ENCODE measurements at places on chromosomes 1 and 21.

DNA sequence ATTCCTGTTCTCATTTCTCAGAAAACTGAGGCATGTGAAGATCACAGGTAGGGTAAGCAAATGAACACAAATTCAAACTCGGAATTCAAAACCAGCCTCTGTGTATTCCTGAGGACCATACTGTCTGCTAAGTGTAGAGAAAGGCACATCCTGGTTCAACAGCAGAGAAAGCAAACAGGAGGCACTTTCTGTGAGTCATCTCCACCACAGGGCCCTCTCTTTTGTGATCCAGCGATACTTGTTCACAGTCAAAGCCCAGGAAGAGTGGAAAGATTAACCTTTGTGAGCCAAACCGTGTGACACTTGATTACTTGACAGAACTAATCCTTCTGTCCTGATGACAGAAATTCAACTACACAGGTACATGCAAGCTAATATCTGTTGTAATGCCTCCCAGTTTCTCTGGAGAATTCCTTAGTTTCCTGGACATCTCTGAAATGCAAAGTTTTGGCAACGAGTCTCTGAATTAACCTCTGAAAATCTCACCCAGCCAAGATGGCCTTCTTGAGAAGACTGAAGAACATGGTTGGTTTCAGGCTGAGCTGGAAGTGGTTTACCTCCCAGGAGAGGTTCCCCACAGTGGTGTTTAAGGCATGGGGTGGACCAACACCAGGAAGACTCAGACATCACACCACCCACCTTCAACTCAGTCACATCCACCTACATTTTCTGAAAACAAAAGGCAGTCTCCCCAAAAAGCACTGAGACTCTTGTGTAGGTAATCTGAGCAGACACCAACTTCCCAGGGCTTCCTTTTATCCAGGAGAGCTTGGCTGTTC, 98.2 kb upstream of the ERG start:
- DNase-seq: no peak

DNA sequence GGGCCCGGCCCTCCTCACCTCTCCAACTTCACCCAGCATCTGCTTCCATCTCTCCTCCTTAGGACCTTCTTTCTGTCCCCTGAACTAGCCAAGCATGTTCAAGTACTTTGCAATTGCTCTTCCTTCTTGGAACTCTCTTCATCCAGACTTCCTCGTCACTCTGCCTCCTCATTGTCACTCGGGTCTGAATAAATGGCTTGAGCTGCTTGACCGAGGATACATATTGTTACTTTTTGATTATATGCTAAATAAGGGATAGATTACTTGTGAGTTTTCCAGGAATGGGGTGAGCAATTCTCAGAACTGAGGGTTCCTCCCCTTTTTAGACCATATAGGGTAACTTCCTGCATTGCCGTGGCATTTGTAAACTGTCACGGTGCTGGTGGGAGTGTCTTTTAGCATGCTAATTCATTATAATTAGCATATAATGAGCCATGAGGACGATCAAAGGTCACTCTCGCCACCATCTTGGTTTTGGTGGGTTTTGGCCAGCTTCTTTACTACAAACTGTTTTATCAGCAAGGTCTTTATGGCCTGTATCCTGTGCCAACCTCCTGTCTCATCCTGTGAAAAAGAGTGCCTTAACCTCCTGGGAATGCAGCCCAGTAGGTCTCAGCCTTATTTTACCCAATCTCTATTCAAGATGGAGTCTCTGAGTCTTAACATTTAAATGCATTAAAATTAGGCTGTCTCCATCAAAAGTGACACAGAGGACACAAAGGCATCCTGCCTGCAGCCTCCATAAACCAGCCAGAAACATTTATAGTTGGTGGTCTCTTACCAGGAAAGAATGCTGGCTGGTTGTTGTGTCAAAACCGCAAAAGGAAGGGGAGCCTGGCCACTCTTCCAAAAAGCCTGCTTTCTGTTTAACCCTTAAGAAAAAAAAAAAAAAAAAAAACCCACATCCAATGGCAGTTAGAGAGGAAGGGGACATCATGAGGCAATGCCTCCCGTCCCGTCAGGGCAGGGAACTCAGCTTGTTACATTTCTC, 179.3 kb downstream of the KAZN start:
- DNase-seq: no peak

DNA sequence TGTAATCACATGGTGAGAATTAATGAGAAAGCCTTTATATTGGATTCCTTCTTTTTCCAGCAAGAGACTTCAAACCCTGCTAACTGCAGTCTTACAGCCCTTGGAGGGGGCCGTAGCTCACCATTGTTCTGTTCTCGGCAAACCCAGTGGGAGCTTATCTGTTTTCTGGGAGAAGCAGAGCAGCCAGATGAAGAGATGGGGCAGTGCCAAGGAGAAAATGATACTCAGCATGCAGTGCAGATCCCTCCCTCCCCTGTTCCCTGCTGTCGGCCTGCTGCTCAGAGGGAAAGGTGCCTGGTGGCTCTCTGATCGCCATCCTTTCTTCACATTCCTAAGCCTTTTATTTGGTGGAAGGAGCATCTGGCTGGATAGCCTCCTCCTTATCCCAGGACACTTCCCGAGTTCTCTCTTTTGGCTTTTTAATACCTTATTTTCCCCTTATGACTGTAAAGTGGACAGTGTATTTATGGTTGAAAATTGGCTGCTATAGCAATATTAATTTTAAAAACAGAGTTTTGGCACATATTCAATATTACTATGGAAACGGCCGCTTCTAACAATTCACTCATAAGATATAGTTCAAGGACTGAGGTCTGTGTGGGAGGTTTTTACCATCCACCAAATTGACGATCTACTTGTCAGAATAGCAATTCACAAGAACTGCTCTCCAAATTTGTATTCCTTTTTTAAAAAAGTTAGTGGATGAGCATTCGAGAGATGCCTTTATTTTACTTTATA, 203.4 kb downstream of the CRB1 start:
- no peak for DNase-seq

DNA sequence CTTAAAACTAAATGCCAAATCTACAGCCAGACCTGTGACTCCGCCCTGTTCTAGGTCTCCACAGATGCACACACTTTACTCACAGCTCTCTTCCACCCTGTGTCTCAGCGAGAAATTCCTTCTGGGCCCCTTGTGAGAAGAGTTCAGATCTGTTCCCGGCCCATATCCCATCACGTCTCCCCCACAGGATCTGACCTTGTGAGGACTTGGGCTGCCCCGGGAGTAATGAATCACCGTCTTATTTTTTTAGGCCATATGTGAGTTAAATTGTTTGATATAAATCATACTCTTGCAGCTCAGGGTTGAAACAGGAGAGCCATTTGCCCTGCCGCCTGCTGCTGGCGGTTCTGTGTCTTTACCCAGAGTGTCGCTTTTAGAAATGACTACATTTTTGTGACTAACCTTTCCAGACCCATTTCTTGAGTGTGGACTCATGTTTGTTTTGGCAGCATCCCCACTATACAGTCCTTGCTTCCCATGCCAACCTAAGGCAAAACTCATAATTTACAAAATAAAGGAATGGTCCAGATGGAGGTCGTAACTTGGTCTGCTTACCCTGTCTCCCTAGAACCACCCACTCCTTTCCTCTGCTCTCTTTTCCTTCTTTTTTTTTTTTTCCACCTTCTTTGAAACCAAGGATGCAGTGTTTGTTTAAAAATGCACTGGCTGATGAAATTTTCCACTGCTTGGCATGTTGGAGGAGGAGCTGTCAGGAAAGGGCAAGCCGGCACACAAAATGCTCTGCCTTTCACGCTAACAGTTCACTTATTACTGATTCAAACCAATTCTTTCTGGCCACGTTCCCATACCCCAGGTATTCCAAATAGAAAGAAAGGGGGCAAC, 98.0 kb upstream of the C1orf105 start:
- no peak for DNase-seq

GRCh38 chr1:217311766-217312165, 319.1 kb downstream of the GPATCH2 start:
- DNase-seq: no peak

DNA sequence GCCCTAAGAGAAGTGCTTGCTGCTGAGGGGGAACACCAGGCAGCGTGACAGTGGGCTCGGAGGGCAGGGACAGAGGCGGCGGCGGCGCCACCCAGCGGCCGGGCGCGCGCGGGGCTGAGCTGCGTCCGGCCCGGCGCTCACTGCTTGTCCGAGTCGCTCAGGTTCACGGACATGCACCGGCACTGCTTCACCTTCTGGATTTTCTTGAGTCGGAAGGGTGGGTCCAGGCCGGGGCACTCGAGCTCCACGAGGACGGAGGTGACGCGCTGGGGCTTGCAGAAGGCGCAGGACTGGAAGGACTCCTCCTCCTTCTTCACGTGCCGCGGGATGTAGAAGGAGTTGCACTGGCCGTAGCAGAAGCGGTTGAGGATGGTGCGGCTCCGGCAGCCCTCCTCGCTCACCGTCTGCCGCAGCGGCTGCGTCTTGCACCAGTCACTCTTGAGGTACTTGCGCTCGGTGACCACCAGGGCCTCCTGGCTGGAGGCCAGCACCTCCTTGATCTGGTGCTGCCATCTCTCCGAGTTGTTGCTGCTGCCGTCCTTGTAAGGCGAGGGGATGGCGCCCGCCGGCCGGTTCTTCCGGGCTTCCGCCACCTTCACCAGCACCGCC, 119.0 kb downstream of the GREM2 start:
- DNase-seq: no peak

- no peak for DNase-seq
Measured at GRCh38 chr1:148160048-148160342, 7.9 kb upstream of the NBPF11 start.

DNA sequence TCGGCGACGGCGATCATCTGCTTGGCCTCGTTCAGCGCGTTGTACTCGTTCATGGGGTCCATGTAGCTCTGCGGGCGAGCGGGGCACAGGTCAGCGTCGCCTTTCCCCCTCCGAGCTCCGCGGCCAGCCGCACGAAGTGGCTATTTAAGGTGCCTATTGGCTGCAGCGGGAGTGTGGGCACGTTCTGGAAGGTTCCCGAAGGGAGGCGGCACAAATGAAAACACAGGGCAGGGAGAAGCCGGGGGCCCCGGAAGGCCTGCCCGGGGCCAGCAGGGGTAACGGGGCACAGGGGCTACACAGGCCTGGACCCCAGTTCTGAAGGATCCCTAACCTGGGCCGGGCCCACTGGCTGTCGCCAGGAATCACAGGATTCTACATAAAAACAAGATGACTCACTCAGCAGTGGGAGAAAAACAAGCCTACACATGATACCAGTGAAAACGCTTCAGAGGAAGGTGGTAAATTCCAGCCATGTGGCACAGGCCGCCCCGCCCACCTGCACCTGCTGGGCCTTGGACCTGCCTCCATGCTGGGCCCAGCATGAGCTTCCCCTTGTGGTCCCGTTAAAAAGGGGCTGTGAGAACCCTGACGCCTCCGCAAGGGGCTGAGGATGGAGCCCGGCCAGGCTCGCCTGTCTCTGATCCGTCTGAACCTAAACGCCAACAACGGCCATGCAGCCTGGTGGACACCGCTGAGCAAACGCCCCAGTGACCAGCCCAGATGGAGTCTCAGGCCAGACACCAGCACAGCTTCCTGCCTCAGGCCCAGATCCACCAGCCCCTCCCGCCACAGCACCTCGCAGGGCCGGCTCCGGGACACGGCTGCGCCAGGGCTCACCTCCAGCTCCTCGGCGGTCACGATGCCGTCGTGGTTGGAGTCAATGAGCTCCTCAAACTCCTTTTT, 3.9 kb upstream of the TNFRSF4 start:
- peak; percentile 49 for DNase-seq

GRCh38 chr1:224637936-224638335, 21.8 kb downstream of the CNIH3 start:
- no peak for DNase-seq

DNA sequence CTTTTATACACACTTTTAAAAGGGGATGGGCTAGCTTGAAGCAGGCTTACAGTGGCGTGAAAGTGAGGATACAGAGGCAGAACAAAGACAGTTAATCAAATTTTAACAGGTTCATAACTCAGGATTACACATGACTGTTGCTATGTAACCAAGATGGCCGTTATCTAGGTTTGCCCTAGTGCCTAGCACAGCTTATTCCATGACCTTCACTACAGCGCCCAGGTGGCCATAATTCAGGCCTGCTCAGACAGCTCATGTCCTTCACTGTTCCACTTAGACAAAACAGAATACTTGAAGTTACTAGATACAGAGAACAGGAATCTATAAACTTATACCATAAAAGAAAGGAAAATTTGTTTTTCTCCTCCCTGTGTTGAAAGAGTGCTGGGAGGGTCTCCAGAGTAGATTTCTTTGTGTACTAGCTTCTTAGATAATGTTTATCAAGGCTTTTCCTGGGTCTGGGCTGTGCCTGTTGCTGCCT, 6.2 kb upstream of the SPRR2F start:
- DNase-seq: no peak

DNA sequence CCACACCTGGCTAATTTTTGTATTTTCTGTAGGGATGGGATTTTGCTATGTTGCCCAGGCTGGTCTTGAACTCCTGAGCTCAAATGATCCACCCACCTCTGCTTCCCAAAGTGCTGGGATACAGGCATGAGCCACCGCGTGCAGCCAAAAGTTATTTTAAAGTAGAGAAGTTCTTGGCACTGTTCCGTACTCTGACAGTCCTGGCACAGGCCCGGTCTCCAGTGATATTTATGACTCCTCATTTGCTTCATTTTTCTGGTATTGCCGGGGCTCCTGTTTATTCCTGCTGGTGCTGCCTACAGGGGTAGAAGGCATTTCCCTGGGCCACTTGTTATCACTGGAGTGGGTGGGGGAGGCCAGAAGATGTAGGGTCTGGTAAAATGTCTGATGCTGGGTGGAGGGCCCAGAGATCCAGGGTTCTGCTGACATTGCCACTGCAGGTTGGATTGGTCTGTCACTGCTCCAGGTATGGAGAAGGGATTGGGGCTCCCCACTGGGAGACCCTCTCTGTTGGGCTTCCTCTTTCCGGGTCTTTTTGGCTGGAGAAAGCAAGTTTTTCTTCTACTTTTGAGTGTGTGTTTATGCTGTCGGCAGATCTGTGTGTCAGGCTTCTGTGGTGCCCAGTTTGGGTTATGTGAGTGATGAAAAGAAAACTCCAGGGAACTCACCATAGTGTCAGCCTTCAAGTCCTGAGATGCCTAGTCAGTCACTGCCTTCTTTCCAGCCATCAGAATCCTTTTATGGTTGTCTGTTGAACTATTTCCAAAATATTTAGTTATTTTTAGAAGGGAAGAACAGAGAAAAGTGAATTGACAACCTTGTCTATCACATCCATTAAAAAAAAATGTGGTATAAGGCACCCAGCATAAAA, 4.5 kb downstream of the MROH7 start:
- no peak for DNase-seq

GRCh38 chr1:247740721-247741120, 2.3 kb downstream of the OR14K1 start:
- DNase-seq: no peak

DNA sequence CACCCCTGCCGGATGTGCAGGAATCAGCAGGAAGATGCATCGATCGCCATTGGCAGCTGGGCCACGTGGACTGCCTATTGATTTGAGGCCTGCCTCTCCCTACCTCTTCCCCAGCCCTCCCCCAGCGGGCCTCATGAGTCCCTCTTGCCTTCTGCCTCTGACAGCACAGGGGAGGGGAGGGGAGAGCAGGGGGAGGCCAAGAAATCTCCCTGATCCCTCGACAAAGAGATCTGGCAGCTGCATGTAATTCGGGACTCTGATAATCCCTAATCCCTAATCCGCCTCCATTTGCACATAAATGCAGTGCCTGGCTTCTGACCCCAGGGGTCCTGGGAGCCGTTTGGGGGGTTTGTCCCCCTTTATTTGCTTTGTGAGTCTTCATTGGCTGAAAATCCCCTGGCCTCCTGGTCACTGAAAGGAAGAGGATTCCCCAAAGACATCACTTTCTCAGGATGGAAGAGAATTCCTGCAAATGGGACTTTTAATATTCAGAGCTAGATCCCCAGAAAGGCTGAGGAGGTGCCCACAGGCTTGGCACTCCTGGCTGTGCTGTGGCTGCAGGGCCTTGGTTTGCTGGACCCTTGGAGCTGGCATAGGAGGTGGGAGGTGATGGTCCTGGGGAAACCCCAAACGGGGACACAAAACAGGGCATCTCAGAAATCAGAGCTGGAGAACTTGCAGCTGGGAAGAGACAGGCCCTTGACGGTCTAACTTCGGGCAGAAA, 239.4 kb upstream of the POU3F1 start:
- no peak for DNase-seq

Measured in activated T-helper 9 cell treated with anti-CD3 and anti-CD28 coated beads, Interleukin-2, amount 50 U/mL, for 16 hours (primary cell).